Activated T-helper 9 cell treated with anti-CD3 and anti-CD28 coated beads, Interleukin-2, amount 50 U/mL, for 16 hours (primary cell): ENCODE measurements at places on chromosomes 5 and 9.

DNA sequence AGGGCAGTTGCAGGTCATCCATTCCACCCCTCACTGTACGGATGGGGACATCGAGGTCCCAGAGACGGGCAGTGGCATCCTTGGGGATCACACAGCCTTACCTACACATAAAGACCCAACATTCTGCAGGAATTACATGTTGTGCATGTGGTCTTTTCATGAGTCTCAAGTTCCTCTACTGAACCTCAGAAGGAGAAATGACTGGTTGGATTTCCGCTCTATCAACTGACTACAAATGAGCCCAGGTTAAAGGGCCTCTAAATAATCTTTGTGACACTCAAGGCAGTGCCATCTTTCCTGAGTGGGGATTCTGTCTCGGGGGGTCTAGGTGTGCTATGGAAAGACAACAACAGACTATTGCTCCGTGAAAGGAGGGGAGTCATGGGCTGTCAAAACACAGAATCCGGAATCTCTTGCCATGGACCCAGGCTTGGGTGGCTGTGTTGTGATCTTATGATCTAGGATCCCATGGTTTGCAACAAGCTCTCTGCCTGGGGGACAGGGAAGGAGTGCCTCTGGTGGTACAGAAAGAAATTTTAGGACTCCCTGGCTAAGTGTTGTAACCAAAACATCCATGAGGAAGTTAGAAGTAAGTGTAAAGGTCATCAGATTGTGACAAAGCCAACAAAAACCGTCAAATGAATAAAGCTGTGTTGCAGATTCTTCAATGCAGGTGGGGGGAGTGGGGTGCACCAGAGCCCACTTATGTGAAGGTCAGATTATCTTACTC is 1.9 kb upstream of the SLC31A2 start:
- no peak for DNase-seq

DNA sequence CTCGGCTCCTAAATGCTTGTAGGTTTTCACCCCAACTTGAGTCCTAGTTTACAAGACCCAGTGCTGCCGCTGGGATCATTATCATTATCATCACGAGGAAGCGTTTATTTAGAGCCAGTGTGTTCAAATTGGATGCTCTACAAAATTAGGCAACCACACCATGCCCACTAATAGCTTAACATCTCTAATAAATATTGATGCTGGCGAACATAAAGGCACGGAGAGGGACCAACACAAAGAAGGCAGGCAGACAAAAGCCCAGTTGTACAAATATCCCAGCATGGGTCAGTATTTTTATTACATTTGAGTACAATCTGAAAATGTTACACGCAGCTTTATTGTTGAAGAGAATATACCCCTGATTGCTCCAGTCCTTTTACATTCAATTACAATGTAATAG is 4.7 kb downstream of the CFAP77 start:
- no peak for DNase-seq

DNA sequence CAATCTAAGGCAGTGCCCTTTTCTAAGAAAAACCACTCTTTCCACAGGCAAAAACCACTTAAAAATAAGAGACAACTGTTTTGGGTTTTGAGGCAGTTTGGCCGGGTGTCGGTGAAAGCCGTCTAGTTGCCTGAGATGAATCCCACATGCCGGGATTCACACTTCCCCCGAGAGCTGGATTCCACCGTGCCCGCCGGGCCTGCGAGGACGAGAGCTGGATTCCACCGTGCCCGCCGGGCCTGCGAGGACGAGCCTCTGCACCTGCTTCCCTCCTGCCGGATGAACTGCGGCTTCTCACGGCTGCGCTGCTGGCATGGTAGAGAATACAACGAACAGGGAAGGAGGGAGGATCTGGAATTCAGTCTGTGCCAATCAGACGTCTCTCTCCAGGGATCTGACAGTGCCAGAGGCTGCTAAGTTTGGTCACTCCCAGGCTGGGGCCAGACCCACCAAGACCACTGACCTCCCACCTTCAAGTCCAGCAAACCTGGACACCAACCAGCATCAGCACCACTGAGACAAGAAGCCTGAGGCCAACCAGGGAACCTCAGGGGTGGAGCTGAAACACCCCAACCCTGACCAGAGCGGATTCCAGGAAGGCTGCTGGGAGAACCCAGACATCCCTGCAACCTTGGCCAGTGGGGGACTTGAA is 23.0 kb downstream of the VAV2 start:
- no peak for DNase-seq

DNA sequence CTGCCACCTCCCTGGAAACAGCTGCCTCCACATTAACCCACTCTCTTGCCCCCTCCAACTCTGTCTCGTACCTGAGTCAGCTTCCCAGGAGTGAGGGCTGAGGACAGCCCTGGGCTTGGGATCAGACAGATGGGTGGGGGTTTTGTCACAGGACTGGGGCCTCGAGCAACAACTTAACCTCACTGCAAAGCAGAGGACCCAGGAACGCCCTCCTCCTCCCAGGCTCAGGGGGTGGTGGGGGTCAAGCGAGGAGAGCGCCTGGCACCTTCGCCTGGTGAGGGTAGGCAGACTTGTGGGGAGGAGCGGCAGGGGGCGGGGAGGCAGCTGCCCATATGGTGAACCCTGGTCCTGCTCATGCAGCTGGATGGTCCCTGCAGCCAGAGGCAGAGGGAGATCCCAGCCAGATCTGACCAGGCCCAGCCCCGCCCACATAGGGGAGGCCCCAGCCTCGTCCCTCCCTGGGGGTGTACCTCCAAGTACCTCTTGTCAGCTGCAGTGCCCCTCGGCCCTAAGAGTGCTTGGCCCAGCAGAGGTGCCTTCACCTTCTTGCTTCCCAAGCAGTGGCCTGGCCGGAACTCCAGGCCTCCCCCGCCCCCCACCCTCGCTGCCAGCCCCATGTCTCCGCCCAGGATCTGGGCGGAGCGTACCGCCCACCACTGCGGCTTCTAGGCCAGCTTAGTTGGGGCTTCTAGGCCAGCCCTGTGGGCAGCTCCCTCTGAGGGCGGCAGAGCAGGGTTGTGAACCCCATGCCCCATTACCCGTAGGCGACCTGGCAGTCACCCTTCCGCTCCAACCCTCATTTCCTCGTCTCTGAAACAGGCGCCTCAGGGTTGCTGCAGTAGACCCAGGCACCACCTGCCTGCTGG is at the start of gene SARDH:
SARDH (minus strand) TSS at position 579 of the 866 bp plus-strand sequence. CDS start 4,179 bp downstream, outside the sequence.
- DNase-seq = no peak

- no peak for DNase-seq
Observed at GRCh38 chr9:94899464-94900221, 173.1 kb downstream of the AOPEP start.

GRCh38 chr9:77224746-77225312 is 47.5 kb downstream of the VPS13A start:
- no peak for DNase-seq

- DNase-seq = no peak
Observed at GRCh38 chr5:32233220-32233695, 59.1 kb upstream of the GOLPH3 start.

- DNase-seq = no peak
Observed at GRCh38 chr5:135467051-135467625, 15.0 kb upstream of the TIFAB start.

DNA sequence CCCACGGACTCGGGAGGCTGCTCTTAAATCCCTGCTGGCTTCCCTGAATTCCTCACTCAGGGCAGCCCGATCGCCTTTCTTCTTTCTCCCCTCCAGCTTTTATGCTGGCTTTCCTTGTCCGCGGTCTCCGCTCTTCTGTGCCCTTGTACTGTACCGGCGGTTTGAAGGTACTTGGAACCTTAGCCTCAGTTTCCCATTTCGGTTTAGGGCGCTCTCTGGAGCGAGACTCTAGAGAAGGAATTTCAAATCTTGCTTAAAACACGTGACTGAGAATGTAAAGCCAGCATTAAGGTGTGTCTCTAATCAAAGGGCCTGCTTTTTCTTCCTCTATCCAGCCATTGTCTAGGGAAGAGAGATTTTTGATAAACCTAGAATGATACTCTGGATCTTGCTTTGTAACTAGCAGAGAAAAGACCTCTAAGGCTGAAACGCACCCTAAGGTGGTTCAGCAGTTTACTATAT is 650 bp downstream of the GPR107 start:
- DNase-seq = no peak

DNA sequence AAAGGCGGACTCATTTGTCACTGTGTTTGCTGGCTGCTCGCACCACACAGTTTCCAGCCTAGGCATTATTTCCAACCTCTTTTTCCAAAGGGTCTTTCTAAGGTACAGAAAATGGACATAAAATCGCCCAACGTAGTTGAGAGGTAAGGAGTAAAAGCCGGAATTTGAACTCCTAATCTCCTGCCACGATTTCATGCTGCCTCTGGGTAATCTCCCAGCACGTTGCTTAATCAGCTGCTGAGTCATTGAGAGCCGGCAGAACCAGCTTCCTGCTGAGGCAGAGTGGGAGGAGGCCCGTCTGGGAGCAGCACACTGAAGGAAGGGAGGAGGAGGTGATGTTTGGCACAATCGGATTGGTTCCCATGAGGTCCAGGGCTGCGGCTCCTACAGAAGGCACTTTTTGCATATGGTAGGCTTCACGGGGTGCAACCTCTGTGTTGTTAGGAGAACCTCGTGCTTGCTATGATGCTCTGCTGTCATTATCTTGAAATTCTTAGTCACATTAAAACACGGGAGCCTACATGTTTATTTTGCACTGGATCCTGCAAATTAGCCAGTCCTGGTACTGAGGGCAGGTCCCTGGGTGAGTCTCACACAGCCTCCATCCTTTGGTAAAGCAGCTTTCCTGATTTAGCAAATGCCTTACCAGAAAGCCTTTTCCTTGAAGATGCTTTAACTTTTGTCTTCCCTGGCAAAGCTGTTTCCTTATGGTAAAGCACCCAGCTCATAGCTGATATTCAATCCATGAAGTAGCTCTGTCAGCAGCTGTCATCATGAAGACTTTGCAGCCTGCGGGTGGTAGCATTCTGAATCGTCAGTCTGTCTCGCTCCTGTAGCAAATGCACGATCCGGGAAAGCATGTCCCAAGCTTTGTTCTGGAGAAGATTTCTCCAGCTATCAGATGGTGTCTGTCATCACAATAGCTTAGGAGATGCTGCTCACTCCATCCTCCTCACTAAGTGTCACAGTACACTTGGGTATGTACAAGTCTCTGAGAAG is 191.6 kb upstream of the MSX2 start:
- DNase-seq = no peak

- no peak for DNase-seq
Observed at GRCh38 chr9:134136118-134136995, 475 bp downstream of the WDR5 start.

DNA sequence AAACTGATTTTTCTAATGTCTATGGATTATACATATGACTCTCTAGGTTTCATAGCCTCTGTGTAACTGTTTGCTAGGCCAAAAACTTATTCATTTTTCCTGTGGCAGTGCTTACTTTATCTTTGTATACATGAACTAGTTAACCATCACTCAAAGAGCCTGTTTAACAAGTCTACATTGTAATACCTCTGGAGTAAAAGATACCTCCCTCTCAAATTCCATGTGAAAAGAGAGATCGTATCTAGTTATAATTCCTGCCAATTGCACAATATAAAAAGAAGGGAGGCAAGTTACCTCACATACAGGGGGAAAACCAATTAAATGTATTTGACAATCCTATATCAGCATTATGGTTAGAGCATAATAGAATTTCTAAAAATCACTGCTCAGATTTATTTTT is 271.9 kb upstream of the ST8SIA4 start:
- no peak for DNase-seq

DNA sequence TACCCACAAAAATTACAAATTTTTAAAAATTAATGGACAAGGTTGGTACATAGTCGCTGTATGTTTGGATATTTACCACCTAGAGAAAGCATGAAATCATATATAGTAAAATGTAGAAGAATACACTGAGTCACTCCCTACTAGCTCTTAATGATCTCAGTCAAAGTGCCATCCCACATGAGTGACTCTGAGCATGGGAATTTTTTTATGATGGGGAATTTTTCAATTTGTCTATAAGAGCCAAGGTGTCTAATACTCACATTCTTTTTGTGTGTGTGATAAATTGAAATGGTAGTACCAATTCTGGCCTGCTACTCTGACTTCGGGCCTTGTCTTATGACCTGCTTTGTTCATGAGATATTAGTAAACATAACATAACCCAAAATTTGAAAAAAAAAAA is 483.2 kb downstream of the CDH10 start:
- no peak for DNase-seq

DNA sequence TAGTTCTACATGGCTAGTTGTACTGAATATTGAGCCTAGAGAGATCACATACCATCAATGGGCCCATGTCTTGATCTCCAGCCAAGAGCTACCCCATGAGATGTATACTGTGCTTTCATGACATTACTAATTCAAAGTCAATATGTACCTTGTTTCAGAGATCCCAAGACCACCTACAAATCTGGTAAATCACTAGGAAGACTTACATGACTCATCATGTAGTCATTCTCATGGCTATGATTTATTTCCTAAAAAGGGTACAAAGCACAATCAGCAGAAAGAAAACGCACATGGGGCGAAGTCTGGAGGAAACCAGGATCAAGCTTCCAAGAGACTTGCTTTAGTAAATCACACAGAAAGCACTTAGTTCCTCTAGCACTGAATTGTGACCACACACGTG is 103.0 kb downstream of the PCSK5 start:
- no peak for DNase-seq

GRCh38 chr5:149383399-149383798 is 4.3 kb upstream of the IL17B start:
- no peak for DNase-seq

DNA sequence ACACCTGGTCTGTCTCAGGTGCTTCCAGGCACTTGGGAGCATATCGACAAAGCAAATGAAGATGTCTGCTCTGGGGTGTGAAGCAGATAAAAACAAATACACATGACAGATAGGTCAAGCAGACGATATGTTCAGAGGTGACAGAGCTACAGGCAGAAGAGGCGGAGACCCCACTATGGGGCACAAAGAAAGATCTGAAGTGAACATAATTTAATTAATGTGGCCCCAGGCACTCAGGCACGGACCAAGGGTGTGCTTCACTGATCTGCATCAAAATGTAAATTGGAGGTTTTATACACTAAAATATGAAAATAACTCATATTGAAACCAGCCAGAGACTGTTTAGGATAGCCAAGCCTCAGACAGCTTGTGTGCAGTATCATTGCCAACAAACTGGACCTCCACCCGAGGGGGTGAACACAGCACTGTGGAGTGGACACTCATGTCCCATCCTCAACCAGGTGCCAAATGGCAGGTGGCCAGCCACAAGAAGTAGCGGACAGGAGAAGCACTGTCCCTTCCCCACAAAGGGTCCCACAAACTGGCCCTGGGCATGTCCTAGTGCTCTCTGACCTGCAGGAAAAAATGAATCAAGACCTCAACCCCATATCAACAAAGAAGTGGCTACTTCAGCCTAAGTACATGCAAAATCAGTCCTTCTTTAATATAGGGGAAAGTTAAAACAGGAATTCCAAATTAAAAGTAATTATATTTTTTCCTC is 29.2 kb downstream of the ROR2 start:
- DNase-seq = no peak

DNA sequence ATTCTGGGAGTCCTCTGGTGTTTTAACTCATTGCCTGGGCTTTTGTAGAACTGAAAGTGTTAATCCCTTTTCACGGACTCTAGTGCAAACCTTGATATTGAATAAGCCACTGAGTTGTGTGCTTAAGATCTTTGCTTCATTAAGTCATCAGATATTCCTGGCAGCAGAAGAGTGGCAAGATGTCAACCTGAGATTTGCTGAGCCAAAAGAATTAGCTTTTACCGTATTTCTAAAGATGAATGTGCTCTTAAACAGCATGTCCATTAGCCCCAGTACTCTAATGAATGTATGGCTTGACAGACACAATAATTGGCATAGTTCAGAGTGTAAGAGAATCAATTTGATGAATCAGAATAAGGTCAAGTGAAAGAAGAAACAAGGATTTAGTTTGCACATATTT is 87.2 kb upstream of the CDH6 start:
- no peak for DNase-seq
